ENCODE measurements at places on chromosomes 5 and 9.

DNA sequence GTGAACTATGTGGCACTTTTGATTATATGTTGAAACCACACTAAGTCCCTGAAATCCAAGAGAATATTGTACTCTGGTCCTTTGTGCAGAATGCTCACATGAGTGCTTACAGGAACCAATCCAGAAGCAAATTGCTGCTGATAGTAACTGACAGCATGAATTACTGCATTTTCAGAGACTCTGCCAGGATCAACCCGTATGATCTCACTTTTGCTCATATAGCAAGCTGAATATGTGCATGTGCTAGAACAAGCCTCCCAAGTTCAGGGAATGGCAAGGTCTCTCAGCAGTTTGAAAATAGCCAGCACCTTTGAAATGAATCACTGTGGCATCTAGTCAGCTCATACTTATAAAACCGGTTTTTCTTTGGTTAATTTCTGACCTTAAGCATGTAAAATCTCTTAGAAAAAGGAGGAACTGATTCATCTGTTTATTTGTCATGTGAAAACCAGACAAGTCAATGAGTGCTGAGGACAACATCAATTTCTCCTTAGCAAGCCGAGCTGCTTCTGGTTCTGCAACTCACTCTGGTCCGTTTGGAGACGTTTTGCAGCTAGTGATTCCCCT, 215.7 kb upstream of the ELL2 start:
- DNase-seq: no peak

GRCh38 chr9:133004999-133005760, 25.6 kb upstream of the GTF3C5 start:
- DNase-seq: no peak

GRCh38 chr9:91710158-91710557, 239.9 kb downstream of the ROR2 start:
- DNase-seq: no peak

DNA sequence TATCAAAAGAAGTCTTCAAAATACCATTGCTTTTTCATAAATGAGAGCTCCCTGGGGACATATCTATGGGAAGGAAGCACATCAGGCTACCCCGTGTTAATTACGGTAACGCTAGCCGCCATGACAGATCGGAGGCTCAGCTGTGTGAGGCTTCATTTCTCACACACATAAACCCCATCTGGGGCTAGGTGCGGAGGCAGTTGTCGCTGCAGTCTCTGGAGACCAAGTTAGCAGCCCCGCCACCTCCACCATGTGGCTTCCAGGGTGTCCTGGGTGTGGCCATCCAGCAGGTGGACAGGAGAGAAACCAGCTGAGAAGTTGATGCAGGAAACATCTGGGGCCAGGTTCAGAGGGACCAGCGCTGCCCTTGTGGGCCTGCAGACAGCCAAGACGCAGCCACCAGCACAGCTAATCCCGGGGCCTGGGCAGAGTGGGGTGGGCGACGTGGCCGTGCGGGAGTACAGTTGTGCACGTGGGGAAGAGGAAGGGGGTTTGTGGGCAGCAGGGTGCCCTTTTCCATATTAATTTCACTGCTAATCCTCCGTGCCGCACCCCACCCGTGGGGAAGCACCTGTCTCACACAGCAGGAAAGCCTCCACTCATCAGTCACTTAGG, 426.5 kb downstream of the IRX1 start:
- DNase-seq: no peak

DNA sequence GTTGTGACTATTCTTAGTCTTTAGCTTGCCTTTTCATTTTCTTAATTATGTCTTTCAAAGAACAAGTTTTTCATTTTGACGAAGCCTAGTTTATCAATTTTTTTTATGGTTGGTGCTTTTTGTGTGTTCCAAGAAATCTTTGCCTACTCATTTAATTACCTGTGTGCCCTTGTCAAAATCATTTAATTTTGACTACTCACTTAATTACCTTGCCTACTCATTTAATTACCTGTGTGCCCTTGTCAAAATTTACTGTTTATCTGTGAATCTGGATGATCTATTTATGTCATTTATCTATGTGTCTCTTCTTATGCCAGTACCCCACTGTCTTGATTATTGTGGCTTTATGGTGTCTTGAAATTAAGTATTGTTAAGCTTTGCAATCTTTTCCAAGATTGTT, 63.9 kb downstream of the MTAP start:
- DNase-seq: no peak

GRCh38 chr9:120609636-120610035, 29.7 kb upstream of the CDK5RAP2 start:
- DNase-seq: no peak

GRCh38 chr9:74775396-74775795, 112.3 kb downstream of the TRPM6 start:
- no peak for DNase-seq

DNA sequence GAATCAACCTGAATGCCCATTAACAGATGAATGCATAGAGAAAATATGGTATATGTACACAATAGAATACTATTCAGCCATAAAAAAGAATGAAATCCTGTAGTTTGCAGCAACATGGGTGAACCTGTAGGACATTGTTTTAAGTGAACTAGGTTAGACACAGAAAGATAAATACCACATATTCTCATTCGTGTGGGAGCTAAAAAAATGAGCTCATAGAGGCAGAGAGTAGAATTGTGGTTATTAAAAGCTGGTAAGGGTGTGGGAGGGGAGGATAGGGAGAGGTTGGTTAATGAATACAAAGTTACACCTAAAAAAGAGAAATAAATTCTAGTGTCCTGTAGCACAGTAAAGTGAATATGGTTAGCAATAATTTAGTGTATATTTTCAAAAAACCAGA, 23.5 kb downstream of the PTTG1 start:
- no peak for DNase-seq

DNA sequence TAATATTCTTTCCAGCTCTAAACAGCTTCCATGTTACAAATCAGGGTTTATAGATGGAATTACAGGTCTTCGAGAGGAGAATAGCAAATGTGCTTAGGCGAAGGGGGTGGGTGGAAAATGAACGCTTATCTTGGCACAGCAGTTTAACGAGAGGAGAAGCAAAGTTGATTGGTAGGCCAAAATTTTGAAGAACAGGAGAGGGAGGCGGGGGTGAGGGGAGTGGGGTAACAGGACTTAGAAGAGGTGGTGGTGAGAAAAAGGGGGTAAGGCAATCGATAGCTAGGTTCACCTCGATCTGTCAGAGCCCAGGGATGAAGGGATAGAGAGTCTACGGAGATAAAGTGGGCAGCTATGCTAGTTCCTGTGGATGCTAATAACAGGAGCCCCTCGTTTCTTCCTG, 764 bp downstream of the ANKRA2 start:
- DNase-seq: peak; percentile 40

DNA sequence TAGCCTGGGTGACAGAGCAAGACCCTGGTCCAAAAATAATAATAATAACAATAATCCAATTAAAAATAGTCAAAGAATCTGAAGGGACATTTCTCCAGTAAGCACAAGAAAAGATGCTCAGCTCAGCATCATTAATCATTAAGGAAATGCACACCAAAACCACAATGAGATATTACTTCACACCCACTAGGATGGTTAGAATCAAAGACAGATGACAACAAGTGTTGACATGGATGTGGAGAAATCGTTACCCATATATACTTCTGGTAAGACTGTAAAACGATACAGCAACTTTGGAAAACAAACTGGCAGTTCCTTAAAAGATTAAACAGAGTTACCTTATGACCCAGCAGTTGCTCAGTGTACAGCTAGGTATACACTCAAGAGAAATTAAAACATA, 5.3 kb upstream of the FANCG start:
- no peak for DNase-seq

DNA sequence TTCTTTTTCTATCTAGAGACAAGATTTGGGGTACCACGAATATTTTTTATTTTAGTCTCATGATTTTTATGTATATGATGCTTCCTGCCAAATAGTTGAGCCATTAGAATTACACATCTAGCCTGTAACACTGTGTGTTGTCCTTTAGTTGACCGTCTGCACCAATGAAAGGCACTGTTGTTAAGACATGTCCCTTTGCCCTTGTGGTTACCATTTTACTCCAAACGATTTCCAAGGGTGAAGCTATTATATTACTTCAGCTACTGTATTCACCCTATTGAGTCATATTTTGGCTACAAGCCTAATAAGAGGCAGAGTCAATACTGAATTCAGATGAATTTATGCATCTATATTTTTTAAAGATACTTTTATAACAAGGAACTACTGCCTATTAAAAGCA, 207.6 kb downstream of the CETN3 start:
- no peak for DNase-seq

DNA sequence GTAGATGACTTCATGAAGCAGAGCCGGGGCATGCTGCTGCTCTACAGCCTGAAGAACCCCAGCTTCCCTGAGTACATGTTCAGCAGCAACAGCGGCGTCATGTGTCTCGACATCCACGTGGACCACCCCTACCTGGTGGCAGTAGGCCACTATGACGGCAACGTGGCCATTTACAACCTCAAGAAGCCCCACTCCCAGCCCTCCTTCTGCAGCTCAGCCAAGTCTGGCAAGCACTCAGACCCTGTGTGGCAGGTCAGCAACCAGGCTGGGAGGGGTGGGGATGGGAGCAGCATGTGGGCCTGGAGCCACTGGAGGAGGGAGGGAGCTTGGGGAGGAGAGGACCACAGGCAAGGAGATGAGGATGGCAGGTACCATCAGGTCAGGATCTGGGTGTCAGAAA, 16.2 kb downstream of the ENHO start:
- DNase-seq: no peak

- DNase-seq: no peak
Measured at GRCh38 chr9:126472948-126473298, 140.8 kb upstream of the LMX1B start.

DNA sequence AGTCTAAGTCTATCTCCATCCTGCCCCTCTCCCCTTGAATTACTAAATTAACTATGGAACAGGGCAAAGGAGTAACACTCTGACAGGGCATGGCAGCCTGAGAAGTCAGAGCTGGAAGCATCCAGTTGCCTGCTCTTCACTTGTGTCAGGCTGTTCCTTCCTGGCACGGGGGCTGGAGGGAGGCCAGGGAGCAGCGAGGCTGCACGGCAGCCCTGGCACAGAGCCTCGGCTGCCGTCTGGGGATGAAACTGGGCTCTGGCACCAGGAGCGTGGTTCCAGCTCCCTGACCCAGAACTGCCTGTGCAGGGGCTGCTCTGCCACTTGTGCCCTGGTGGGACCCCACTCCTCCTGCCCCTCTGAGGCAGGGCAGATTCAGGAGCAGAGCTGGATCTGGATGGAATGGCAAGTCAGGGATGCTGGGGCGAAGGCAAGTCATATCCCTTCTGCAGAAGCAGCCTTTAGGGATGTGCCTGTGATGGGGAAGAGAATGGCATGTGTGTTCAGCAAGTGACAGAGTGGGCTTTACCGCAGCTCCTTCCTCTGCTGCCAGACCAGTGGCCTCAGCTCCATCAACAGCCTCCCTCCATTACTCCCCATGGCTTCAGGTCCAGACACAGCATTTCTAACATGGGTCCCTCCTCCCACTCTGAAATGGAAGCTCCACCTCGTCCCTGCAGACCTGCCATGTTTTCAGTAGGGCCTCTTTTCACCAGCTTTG, 42.2 kb upstream of the PDE8B start:
- no peak for DNase-seq
